ENCODE measurements at places on chromosomes 12 and 14.
A peak's percentile ranks its signal among the peaks of the same experiment; 100 is the strongest.

GRCh38 chr12:32583534-32583933 lies 95.6 kb upstream of the DNM1L start:
- DNase-seq, result peak; percentile 42

DNA sequence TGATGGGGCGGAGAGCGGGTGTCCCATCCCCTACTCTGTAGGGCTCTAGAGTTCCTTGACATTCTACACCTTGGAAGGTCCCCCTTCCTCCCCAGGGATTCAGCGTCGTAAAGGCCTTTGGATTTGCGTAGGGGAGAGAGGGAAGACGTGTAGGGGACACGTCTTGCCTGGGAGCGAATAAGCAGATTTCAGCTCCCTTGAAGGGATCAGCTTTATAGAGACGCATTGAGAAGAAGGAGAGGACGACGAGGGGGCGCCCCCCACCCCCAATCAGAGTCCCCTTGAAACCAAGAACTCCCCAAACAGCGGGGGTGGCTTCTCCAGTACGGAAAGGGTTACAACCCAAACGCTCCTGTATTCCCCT lies 324 bp downstream of the CALCOCO1 start:
- no peak for DNase-seq

DNA sequence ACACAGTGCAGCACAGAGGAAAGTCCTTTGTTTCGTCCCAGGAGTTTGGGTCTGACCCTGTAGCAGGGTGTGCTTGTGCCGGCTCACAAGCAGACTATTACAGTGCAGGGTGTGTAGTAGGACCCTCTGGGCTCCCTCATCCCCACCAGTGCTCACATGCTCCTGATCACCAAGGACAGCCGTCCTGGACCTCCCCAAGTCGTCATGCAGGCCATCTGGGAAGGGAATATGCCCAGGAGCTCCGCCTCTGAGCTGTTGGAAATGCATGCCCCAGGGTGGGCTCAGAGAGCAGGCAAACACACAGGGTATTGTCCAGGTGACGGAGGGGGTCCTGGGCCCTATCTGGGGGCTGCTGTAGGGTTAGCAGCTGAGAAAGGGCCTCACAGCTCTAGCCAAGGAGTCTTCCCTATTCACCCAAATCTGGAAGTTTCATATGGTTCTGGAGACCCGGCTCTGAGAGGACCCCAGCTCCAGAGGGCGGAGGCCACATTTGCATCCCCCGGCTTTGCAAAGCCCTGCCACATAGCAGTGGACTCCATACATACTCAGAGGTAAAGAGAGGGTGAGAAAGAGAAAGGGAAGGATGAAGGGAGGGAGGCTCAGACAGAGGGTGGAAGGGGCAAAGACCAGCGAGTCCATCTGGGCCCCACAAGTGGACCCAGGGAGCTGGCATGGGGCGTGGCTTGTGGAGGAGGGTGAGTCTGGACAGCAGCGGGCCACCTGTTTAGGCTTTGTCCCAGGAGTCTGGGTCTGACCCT lies 53.5 kb upstream of the PPP2R5C start:
- no peak for DNase-seq

- DNase-seq, result no peak
Measured at GRCh38 chr12:30732954-30733637, 21.7 kb downstream of the CAPRIN2 start.

GRCh38 chr12:27528788-27529187 lies 4.8 kb downstream of the PPFIBP1 start:
- DNase-seq, result no peak

- no peak for DNase-seq
Measured at GRCh38 chr12:125954362-125954761, 889.1 kb downstream of the AACS start.

DNA sequence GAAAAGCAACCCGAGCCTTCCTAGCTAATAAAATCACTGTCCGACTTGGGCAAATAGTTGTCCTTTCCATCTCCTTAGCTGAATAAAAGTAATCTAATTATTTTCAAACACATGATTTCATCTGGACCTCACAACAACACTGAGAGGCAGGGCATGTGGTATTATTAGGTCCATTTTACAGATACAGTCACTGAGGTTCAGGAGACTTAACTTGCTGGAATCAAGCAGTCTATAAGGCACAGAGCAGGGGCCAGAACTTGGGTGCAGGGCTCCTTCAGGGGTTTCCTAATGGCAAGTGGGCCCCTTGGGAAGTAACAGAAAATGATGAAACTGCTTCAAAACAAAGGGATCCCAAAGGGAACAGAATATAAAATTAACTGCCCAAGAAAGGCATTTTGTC lies 15.5 kb downstream of the PLXNC1 start:
- no peak for DNase-seq

- peak; percentile 96 for DNase-seq
Measured at GRCh38 chr14:23829736-23830471, 123.7 kb upstream of the DHRS4 start.

DNA sequence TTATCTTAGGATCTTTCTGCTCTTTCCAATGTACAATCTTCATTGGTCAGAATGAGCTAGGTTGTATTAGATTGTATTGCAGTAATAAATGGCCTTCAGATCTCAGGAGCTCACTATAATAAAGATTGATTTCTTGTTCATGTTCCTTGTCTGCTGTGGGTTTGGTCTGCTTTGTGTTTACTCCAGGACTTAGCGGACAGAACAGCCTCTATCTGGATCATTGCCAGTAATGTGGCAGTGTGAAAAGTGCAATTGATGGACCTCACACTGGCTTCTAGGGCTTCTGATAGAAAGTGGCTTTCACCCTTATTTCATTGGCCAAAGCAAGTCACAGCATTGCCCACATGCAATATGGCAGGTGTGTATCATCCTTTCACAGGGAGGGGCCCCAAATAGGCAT lies 81.2 kb downstream of the BTG1 start:
- DNase-seq, result no peak

- DNase-seq, result no peak
Measured at GRCh38 chr12:14654842-14655241, 41.6 kb downstream of the GUCY2C start.

DNA sequence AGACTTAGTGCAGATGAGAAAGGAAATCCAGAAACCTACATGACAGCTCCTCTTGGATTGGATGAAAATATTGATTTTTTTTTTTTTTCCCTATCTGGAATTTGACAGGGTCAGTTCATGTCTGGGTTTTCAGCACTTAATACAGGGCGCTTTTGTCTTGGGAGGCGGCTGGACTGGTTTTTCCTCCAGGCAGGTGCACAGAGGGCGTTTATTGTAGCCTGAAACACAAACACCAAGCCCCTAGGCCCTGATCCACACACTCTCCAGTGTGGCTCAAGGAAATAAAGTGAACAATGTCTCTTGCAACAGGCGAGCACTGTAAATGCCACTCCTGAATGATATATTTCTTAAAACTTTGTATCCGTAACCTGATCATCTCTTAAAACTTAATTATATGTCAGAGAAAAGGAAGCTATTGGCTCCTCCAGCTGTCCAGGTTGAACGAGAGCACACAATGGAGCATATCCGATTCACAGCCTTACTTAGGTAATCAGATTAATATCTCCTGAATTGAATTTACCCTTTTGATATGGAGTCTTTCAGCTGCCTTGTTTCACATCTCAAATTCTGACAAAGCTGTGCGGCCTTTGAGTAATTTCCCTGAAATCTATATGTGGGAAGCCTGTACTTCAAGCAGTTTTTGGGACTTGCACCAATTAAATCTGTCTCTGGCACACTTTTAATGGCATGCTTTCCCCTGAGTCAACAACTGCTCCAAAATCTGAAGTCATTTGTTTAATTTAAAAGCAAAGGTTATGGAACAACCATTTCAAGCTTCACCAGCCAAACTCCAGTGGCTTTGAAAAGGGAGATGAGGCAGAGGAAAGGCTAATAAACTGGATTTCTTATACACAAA lies 485.7 kb downstream of the ZFP36L1 start:
- peak; percentile 16 for DNase-seq

DNA sequence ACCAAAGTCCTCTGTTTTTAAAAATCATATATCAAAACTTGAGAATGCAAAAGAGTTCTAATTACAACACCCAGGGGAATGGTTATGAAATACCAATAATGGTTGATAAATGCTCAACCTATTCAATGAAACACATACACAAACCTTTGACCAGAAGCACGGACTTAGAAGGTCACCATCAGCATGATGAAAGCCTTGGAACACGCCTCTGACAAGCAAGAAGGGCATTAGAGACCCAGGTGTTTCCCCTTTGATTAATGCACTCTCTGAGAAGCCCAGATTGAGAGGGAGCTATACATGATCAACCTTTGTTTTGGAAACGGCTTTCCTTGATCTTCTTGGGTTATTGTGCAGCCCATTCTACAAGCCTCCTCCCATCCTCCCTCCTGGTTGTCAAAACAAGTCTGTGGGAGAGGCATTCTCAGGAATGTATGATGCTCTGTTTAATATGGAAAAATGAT lies 69.0 kb downstream of the ZFP36L1 start:
- no peak for DNase-seq

DNA sequence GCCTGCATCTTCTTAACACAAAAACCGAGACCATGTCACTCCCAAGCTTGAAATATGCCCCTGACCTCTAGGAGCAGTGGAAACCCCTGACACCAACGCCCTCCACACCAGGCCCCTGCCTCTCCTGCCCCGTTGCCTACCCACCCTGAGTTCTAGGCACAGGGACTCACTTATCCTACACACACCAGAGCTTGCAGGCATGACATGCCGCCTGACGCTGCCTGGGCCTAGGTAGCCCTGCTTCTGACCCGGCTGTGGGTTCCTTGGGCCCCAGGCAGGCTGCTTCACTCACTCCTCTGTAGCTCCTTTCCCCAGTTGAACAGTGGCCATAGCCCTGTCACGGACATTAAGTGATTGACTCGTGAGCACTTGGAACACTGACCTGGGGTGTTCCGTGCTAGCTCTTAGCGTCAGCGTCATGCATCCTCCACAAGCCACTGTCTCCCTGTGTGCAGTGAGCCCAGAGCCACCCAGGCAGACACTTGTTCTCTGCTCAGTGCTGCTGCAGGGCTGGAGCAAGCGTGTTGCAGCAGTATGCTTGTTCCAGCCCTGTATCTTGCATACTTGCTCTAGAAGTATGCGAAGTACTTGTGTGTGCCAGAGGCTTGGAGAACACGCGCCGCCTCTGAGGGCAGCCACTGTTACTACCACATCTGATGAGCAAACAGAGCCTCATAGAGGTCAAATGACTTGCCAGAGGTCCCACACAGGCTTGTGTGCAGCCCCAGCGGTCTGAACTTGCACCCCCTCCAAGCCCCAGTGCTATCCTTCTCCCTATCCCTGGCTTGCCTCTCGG lies 15.6 kb downstream of the OTUB2 start:
- DNase-seq, result no peak

- DNase-seq, result no peak
Measured at GRCh38 chr12:126681676-126682075, 1585.3 kb upstream of the TMEM132C start.

DNA sequence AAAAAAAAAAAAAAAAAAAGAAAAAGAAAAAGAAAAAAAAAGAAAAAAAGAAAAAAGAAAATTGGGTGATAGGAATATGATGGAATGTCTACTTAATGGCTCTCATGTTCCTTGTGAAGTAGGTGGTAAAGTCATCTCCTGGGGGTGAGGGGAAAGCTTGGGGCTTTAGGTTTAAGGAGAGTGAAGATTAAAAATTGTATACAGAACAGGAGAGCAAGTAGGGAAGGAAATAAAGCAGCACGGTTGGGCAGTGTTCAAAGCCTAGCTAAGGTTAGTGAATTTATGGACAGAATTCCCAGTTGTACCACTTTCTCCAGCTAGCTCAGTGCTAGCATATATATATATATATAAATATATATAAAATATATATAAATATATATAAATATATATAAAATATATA lies 40.0 kb upstream of the SLC2A13 start:
- no peak for DNase-seq

GRCh38 chr14:100715332-100715731 lies 11.4 kb upstream of the DLK1 start:
- no peak for DNase-seq

DNA sequence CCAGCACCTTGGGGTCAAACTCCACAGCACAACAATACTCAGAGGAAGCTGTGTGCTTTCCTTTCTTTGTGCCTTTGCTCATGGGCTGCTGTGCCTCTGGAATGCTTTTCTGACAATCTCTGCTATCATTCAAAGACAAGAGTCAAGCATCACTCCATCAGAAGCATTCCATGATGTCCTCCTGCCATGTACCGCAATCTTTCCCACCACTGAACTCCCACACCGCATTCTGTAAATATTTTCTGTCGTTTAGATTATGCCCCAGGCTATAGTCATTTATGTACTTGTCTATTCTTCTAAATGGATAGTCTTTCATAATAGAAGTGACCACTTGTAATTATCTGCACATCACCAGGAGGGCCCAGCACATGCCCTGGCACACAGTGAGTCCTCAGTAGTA lies 327.8 kb downstream of the PDZRN4 start:
- DNase-seq, result no peak

- no peak for DNase-seq
Measured at GRCh38 chr12:4330203-4330602, 9.2 kb downstream of the TIGAR start.

DNA sequence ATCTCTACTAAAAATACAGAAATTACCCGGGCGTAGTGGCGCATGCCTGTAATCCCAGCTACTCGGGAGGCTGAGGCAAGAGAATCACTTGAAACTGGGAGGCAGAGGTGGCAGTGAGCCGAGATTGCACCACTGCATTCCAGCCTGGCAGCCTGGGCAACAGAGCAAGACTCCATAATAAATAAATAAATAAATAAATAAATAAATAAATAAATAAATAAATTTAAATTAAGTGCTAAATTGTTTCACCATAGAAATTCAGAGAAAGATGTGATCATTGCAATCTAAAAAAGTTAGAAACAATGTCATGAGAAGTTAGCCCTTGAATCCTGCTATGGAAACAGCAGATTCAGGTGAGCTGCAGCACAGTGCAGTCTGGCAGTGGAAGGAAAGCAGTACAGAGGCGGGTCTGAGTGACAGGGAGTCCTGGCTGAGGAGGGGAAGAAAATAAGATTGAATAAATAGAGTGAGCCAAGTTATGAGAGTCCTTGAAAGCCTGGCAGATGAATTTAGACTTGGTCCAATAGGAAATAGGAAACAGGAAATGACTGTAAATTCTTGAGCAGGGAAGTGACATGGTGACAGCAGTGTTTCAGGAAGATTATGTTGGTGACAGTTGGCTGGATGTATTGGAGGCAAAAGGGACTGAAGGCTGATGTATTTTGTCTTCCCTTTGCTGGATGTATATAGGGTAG lies 241.5 kb downstream of the GXYLT1 start:
- DNase-seq, result no peak

- no peak for DNase-seq
Measured at GRCh38 chr12:63396135-63396534, 245.1 kb upstream of the AVPR1A start.

DNA sequence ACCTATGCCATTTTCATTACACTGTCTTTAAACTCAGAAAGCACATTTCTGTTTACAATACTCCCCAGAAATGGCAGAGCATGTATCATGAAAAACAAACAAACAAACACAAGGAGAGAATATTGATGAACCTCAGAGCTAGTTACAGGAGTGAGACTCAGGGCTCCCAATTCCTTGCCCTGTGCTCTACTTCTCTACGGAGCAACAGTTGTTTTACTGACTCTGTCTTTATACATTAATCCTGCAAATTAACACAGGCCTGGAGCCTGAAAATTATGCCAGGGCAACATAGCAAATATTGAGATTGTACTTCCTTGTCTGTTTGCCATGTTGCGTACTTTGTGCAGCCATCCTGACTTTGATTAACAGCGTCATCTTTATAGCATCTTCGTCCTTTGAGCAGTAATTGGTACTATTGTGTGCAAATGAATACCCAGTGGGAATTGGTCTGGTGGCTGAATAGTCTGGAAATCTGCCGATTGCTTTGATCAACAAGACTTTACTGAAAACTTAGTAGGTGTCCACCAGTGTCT lies 15.2 kb upstream of the AKAP6 start:
- DNase-seq, result no peak

- no peak for DNase-seq
Measured at GRCh38 chr12:46489951-46490388, 117.4 kb upstream of the SLC38A2 start.
